ENCODE measurements at places on chromosomes 2 and 18. TPM values are rescaled to one million over a fixed set of nuclear protein-coding genes. Genes with fewer than 3 reads are reported as not detected.

Gene MBP
- total RNA-seq, result 37.9 TPM

DNA sequence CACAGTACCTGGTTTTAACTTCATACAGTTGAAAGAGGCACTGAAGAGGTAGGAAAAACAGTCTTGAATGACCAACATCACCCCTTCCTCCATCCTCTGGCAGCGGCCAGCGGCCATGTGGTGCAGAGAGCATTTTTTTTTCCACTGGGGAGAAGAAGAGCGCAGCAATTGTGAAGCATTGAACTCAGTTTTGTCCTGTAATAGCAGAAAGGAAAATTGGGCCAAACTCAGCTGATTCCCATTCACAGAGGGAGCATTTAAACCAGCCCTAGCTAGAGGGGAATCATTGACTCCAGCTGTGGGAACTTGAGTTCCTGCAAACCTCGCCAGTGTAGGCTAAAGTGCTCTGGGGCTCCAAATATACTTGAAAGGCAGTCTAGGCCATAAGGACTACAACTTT is 316.6 kb upstream of the CHST9 start:
- DNase-seq, result no peak

Gene AQP12B
- 3.9 TPM for total RNA-seq

GRCh38 chr2:181682026-181682789 is 1.9 kb upstream of the NEUROD1 start:
- no peak for DNase-seq

Gene KYNU
- 2.7 TPM for total RNA-seq

GRCh38 chr2:164439885-164440284 is 181.4 kb downstream of the GRB14 start:
- no peak for DNase-seq

Gene SLC19A3
- total RNA-seq, result 28.8 TPM

DNA sequence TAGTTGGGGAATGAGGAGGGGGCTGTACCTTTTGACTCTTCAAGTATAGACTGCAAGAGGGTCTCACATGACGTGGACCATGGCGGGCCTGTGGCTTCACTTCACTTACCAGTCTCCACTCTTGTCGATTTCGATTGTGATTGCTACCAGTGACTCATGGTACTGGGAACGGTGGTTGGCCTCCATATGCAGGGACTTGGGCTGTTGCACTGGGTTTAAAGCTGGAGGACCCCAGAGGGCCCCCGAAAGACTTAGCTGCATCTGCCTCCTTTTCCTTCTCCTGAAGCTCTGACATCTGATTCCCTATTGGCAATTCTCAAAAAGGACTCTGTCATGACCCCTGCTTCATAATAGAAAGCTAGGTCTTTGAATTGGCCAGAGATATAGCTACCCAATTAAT is 43.4 kb downstream of the HK2 start:
- no peak for DNase-seq

Gene TTN
- 8.6 TPM for total RNA-seq

- DNase-seq, result peak; percentile 39
Observed at GRCh38 chr2:26455670-26456439, 22.1 kb downstream of the OTOF start.

Gene B3GNT7
- total RNA-seq, result 149 TPM

DNA sequence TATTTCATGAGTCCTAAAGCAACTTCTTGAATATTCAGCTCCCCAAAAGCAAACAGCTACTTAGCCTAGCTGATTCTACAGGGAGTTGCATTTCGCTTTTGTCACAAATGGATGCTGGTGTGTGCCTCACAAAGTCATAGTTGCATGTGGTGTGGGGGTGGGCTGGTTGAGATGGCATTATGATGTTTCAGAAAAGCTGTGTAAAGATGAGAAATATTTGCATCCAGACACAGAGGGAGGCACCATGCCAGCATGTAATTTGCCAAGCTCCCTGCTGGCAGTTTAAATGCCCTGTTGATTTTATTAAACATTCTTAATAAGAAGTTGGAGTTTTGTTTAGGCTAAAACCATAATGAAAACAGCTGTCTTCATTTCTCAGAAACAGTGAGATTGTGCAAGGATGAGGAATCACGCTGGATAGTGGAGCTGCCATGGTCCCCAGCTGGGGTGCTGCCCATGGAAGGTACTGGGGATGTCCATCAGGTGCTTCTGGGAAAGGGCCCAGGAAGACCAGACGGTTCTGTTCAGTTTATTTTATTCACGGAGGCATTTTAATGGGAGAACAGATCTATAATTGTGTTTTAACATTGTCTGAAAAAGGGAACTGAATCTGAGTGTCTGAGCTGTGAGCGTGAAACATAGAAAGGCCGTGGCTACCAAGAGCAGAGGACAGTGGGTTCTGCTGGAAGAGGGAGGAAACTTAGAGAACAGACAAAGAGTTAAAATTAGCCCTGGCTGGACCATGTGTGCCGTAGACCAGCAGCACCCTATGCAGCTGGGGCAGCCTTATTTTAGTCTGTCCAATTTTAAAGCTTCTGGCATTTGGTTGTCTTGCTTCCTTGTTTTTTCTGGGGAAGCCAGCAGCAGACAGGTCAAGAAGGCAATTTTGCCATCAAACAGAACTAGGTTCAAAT is 177.1 kb downstream of the FAM210A start:
- DNase-seq, result no peak

GRCh38 chr2:241309684-241310117 is 5.8 kb downstream of the HDLBP start:
- DNase-seq, result no peak

DNA sequence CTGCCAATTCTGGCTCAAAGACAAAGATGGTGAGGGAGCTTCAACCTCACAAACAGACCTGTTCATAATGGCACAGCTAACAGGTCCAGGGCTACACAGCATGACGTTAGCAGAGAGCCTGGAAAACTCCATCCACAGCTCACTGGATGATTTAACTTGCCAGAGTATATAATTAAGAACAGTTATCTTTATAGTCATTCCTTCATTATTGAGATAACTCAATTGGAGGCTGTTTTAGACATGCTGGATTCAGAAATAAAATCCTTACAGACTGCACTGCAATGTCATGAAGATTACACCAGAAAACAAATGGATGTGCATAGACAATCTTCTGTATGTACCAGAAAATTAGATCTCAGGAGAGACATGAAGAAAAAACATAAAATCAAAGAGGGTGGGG is 55.1 kb upstream of the LYPD1 start:
- DNase-seq, result no peak

- no peak for DNase-seq
Observed at GRCh38 chr2:235116885-235117492, 165.2 kb downstream of the SH3BP4 start.

DNA sequence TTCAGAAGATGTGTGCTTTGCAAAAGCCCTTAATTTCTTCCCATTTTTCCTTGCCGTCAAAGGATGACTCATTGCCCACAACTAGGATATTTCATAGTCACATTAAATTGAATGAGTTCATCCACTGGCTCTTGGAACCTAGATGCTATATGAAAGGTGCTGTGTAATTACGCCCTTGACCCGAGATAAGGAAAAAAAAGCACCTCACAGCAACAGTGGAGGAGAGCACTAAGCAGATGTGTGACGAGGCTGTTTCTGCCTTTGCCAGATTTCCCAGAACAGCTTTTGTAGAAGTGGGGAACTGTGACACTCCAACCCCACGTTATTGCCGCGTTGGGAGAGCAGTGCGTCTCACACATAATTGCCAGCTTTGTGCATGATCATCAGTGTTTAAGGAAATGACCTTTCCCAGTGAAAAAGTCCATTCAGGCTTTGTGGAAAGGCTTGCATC is 33.3 kb upstream of the TMEM87B start:
- DNase-seq, result no peak

- DNase-seq, result no peak
Observed at GRCh38 chr18:45059695-45060094, 379.0 kb downstream of the SETBP1 start.

DNA sequence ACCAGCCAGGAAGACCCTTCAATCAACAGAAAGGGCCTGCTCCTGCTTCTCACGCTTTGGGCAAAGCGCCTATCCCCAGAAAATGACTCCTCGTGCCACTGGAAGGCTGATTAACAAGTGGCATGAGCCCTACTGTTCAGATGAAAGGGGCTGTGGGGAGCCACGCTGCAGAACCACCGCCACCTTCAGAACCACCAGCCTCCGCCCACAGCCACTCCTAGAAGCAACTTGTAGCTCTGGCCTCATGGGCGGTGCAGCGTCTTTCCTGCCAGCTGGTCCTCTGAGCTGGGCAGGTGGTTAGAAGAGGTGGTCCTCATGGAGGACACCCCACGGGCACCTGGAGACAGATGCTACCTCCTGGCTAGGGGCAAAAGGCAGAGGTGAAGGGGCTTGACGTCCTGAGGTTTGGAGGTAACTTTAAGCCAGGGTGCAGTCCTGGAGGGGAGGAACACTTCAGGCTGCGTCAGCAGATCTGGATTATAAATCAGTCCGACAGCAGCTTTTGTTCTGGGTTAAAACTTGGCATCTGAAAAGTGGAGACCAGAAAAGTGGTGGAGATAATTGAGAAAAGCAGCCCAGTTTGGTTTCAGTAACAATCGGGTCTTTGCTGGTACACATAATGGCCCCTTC is 861 bp upstream of the SEMA4C start:
- peak; percentile 76 for DNase-seq

Measured in mucosa of descending colon (tissue), 3 donors.